T-cell (primary cell): ENCODE measurements at places on chromosomes 6 and 20.

DNA sequence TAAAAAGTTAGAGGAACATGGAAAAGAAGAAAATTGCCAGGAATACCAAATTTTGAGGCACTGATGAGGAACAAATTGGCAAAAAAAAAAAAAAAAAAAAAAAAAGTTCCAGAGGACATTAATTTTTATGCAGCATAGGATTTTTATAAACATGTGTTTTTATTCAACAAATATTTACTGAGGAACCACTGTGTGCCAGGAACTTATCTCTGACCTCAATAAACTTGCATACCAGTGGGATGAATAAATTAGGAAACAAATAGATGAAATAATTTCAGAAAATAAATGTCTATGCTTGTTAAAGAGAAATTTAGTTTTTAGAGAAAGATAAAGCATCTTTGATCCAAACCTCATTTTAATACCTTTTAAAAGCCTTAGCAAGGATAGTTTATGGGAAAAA lies 175.1 kb downstream of the PDE10A start:
- DNase-seq: no peak

GRCh38 chr6:34025112-34025807 lies 120.6 kb downstream of the GRM4 start:
- no peak for DNase-seq

DNA sequence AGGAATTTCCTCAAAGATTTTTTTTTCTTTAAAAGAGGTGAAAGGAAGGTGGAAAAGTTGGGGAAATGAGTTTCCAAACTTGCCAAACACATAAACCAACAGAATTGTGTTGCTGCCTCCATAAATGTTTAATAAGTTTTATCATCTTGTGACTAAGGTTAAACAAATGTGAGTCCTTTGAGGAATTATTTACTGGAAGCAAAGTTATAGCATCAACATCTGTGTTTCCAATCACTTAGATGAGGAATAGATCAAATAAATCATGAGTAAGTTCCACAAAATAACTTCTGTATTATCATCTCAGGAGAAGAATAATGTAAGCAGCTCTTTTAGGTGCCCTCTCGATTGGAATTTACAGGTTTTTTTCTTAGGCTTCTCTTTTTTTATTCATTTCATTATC lies 20.5 kb downstream of the TSHZ2 start:
- no peak for DNase-seq

GRCh38 chr6:33570806-33571636 lies 9.1 kb downstream of the BAK1 start:
- peak; percentile 94 for DNase-seq

- DNase-seq: no peak
Measured at GRCh38 chr6:20038410-20039204, 173.7 kb downstream of the MBOAT1 start.

- no peak for DNase-seq
Measured at GRCh38 chr6:131868836-131869235, 61.0 kb downstream of the ENPP1 start.

DNA sequence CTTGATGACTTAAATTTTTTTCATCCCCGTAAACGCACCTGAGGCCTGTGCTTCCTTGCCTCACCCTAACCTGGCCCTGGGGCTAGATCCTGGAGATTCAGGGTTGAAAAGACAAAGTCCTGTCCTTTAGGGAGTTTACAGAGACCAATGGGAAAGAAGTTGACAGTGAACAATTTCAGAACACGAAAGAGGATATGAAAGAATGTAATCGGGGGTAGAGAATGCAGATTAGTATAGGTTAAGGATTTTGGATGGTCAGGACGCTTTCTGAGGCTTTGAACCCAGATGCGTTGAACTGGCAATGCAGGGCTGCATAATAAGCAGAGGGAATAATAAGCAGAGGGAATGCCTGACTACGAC lies 1.7 kb upstream of the FBXO5 start:
- no peak for DNase-seq

DNA sequence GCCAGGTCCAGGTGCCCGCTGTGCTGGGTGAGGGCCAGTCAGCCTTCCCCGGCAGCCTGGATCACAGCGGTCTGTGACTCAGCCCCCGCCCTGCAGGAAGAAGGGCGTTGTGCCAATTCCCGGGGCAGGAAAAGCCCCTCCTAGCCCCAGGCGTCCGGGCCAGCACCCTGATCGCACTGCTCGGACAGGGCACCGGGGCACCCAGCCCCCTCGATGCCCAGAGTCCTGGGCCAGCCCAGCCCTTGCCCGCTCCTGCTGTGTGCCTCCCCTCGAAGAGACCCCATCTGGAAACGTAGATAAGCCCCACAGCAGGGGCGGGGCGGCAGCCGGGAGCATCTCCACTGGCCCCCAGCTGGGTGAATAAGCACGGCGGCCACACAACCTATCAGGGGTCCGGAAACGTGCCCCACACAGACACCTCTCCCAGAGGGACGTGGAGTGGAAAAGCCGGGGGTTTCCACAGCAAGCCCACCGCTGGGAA lies 9.9 kb downstream of the LAMA5 start:
- DNase-seq: no peak

DNA sequence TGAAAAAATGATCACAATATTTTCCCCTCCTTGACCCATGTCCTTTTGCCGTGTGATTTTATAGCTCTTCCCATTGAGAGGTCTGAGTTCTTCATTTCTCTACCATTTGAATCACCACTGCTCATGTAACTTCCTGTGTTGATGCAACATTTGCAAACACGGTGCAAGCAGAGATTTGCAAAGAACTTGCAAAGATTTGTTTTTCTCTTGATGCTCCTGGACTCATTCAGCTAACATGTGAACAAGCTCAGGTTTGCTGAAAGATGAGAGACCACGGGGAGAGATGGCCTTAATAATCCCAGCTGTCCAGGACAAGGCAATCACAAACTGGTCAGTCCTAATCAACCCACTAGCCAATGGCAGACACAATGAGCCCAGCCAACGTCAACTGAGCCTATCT lies 8.6 kb downstream of the VNN2 start:
- no peak for DNase-seq

DNA sequence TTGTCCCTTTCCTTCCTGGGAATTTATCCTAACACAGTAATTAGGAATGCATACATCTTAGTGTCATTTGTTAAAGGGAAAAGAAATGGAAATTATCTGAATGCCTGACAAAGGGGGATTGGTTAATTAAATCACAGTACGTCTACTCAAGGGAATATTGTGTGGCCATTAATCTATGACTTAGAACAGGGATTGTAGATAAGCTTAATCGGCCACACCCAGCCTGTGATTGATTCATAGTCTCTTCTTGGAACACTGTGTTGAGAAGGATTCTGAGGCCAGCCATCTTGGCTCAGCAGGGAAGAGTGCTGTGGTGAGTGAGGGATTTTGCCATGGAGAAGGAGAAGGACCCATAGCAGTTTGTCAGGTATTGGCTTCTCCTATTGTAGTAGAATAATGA lies 50.5 kb downstream of the CTNNBL1 start:
- no peak for DNase-seq

GRCh38 chr6:15320693-15321092 lies 74.8 kb downstream of the JARID2 start:
- DNase-seq: no peak
